GM18507 (cell line): ENCODE measurements at places on chromosomes 7 and 10.

GRCh38 chr7:123824754-123825067 is 20.3 kb upstream of the HYAL4 start:
- DNase-seq: no peak

- DNase-seq: no peak
These were observed 43.5 kb downstream of the PRPF18 start for GRCh38 chr10:13630231-13630630.

GRCh38 chr7:45660201-45660900 is 86.2 kb downstream of the ADCY1 start:
- no peak for DNase-seq

DNA sequence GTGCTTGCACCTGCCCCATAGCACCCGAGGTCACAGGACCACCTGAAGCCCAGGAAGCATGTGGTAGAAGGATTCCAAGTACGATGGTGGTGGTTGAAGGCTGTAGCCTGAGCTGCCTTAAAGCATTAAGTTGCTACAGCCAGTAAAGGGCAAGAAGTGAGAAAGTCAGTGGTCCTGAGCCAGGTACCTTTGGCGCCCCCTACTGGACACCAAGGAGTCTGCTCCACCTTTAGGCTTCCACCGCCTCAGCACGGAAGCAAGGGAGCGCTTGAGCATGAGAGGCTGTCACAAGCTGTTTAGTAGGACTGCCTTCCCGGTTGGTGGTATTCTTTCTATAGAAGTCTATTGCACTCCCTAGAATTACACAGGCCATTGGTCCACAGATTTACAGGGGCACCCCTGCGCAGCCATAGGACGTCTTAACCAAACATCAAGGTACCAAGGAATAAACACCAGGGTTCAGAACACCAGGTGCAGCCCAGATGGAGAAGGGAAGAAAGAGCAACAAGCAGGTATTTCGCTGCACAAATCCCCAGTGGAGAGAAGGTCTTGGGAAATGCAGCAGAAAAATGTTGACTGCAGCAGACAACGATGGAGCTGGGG is 2.2 kb downstream of the CRTAC1 start:
- DNase-seq: peak; percentile 48

GRCh38 chr10:58173391-58173790 is 94.3 kb downstream of the IPMK start:
- DNase-seq: no peak

DNA sequence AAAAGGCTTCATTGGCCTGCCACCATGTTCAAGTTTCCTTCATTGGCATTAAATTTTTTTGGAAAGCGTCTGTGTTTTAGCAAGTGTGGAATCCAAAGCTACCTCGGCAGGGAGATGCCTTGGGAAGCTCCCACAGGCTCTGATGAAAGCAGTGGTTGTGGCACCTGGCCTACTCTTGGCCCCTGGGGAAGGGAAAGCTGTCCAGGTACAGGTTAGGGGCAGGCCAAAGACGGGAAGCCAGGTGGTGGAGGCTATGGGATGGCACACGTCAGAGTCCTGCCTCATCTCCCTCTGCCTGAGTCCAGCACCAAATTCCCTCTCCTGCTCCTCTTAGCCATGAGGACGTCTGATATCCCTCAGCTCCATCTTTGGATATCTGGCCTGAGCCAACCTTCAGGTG is 49.7 kb downstream of the C10orf120 start:
- DNase-seq: no peak

DNA sequence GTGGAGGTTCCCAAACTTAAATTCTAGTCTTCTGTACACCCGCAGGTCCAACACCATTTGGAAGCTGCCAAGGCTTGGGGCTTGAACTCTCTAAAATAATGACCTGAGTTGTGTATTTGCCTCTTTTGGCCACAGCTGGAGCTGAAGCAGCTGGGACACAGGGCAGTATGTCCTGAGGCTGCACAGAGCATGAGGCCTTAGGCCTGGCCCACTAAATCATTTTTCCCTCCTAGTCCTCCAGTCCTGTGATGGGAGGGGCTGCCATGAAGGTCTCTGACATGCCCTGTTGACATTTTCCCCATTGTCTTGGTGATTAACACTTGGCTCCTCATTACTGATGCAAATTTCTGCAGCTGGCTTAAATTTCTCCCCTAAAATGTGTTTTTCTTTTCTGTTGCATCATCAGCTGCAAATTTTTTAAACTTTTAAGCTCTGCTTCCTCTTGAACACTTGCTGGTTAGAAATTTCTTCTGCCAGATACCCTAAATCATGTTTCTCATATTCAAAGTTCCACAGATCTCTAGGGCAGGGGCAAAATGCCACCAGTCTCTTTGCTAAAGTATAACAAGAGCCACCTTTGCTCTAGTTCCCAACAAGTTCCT is 43.6 kb upstream of the WNT16 start:
- DNase-seq: no peak

DNA sequence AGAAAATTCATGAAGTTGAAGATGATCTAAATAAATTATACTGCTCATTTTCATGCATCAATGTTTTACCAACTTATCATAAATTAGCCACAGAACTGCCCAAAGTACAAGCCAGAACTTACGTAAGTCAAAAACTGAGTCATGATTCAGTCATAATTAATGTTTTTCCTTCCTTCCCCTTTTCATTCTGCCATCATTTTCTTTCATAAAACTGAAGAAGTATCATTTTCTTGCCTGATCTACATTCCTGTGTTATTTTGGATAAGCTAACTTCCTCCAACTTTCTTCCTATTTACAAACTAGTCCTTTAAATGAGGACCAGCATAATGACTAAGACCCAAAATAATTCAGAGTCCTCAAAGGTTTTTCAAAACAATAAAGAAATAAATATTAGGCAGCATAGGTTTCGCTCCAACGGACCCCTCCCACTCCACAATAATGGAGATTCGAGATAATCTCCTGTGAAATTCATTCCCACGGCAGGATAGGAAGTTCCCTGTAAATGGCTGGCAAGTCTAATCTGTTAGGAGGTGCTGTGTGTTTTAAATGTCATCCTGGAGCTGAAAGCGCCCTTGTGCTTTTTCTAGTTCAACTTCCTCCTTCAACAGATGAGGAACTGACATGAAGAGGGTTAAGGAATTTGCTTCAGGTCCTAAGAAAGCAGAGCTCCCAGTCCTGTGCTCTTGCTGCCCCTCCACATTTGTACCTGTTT is 218.9 kb downstream of the DOCK4 start:
- no peak for DNase-seq

DNA sequence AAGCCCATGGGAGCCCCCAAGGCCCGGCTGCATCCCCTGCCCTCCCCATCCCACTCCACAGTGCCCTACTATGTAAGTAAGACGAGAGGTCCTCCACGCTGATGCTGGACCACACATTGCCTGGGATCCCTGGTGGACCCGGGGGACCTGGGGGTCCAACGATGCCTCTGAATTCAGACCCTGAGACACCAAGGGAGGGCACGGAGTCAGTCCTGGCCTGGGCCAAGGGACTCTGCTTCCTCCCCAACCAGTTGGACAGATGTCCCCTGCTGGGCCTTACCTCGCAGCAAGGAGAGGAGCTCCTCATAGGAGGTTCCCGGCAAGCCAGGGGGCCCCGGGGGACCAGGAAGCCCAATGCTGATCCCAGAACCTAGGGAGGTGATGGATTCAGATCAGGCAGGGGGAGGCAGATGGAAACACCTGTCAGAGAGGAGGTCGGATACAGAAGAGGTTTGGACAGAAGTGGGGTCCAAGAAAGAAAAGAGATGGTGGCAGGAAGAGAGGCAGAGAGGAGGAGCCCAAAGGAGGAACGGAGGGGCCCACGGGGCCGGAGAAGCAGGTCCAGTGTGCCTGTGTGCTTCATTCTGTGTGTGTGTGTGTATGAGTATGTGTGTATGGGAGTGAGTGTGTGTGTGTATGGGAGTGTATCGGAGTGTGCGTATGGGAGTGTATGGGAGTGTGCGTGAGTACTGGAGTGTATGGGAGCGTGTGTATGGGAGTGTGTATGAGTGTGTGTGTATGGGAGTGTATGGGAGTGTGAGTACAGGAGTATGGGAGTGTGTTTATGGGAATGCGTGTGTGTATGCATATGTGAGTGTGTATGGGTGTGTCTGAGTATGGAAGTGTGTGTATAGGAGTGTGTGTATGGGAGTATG is 50.2 kb downstream of the COL17A1 start:
- DNase-seq: no peak

GRCh38 chr7:105623378-105623777 is 42.1 kb upstream of the EFCAB10 start:
- no peak for DNase-seq
